ENCODE measurements at places on chromosomes 3 and 15. TPM values are rescaled to one million over a fixed set of nuclear protein-coding genes. Genes with fewer than 3 reads are reported as not detected.

DNA sequence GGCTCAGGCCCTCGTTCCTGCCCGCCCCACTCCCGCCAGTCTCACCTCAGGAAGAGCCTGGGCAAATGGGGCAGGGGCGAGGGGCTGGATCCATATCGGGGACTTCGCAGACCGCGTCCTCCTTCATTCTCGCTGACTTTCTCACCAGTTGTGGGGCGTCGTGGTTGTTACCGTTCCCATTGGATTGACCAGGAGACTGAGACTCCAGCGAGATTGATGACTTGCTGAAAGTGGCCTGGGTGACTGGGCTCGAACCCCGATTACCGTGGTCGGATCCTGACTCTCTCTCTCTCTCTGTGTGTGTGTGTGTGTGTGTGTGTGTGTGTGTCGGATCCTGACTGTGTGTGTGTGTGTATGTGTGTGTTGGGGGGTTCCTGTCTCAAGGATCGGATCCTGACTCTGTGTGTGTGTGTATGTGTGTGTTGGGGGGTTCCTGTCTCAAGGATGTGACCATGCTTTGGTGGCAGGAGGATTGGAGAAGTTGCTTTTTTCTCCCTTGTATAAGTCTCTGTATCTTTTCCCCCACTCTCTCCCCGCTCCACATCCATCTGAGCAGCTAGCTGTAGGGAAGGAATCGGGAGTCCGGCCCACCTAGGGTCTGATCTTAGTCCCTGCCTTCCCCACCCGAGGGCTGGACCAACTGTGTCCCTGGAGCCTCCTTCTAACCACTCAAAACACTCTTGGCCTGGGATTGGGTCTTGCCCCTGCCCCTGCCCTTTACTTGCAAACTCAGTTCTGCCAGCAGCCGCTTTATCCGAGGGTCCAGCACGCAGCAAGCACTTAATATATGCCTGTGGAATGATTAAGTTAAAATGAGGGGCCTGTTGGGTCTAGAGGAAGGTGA, 603 bp downstream of the PLEKHO2 start:
- DNase-seq: peak; percentile 68

GRCh38 chr3:42254566-42254965, 11.4 kb downstream of the CCK start:
- DNase-seq: no peak

- peak; percentile 44 for DNase-seq
Observed at GRCh38 chr3:139434764-139435307, 41.5 kb downstream of the RBP2 start.

- DNase-seq: no peak
Observed at GRCh38 chr15:88769161-88769971, 33.9 kb upstream of the ACAN start.

GRCh38 chr3:141798448-141798845, 35.2 kb downstream of the GRK7 start:
- DNase-seq: peak; percentile 63

- no peak for DNase-seq
Observed at GRCh38 chr3:63353383-63353782, 75.3 kb downstream of the SYNPR start.

- no peak for DNase-seq
Observed at GRCh38 chr3:146172586-146172985, 11.6 kb upstream of the PLOD2 start.

GRCh38 chr15:76839173-76839572, 66.0 kb downstream of the SCAPER start:
- DNase-seq: no peak

DNA sequence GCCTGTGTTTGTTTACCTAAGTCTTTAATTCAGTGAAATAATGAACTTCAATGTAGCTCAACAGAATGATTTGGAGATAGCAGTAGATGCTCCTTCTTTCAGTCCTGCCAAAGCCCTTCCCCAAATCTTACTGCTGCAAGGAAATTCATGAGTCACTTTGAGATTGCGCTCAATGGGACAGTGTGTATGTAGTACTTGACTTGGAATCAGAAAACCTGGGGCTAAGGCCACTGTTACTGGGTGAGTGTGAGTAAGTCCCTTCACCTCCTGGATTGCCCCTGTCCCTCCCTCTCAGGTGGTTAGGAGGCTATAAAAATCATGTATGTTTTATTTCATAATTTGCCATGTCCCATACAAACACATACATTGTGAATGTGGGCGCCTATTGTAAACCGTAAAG, 29.9 kb downstream of the ATP13A5 start:
- no peak for DNase-seq

DNA sequence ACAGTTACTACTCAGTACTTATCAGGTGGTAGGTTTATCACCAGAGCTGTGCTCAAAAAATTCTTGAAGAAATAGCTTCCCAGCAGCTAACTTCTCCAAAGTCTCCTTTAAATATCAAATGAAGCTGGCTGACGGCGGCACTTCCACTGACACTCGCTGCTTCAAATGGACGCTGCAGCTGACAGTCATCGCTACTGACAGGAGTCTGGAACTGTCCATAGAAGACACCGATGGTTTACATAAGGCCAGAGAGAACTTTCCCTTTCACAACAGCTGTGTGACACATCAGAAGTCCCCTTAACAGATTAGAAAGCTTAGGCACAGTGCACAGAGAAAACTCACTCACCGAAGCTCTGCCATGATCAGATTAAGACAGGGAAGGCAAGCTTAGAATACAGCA, 270.2 kb downstream of the SHOX2 start:
- no peak for DNase-seq

- DNase-seq: no peak
Observed at GRCh38 chr3:18307529-18307928, 117.6 kb downstream of the SATB1 start.

- no peak for DNase-seq
Observed at GRCh38 chr15:27258287-27258686, 287.3 kb downstream of the GABRG3 start.

EOGT gene
- total RNA-seq: 28.7 TPM

P4HTM gene
- total RNA-seq: 25.1 TPM

GCSAM gene
- not detected for total RNA-seq

CHDH gene
- 9.3 TPM for total RNA-seq

DNA sequence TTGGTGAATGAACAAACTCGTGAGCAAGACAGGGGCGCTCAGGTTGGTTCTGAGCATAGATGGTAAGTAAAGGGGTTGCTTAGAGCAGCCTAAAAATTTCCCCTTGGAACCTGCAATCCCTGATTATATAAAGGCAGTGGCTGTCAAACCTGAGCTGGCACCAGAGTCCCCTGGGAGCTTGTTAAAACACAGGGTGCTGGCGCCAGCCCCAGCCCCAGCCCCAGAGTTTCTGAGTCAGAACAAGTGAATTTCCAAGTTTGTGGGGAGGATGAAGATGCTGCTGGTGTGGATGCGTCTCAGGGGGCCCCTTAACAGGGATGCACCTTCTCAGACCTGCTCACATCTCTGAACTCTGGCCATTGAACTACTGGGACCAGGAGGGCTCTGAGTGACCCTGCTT, 48.2 kb downstream of the FEM1B start:
- no peak for DNase-seq

GRCh38 chr15:56736881-56737707, 3.8 kb upstream of the ZNF280D start:
- no peak for DNase-seq

DNA sequence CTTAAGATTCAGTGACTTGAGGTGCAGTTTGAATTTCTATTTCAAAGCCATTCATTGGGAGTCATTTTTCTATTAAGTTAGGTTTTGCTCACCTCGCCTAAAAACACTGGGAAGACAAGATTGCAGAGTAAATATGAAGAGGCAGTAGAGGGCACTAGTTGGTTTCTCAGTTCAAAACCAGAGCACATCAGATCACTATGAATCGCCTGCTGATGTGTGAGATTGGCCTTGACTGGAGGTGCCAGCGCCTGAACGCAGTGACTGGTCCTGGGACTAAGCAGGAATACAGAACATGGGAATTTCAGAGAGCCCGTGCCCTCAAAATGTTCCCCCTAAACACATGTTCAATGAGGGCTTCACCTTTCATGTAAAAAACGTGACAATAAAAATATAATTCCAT, 229.0 kb downstream of the ITPR1 start:
- peak; percentile 63 for DNase-seq

TRIM59 gene
- total RNA-seq: 0.19 TPM

GRCh38 chr3:105222568-105223093, 144.1 kb upstream of the ALCAM start:
- no peak for DNase-seq

DNA sequence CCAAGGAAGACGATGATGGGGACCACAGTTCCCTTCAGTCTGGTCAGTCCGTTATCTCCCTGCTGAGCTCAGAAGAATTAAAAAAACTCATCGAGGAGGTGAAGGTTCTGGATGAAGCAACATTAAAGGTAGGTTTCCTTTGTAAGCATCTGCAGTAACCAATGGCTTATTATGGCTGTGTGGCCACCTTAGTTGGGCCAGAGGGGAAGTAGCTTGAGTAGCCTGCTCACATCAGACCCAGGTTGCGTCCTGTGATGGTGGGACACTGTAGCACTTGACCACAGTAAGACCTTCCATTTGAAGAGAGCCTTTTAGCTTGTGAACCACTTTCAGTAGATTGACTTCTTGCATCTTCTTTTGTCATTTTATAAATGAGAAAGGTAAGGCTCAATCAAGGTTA, 22.6 kb downstream of the STARD5 start:
- DNase-seq: no peak

SIDT1 gene
- total RNA-seq: 0.78 TPM

GRCh38 chr3:66082679-66083078, 44.0 kb upstream of the MAGI1 start:
- no peak for DNase-seq

- peak; percentile 64 for DNase-seq
Observed at GRCh38 chr3:141231952-141232823, 563 bp downstream of the PXYLP1 start.

- no peak for DNase-seq
Observed at GRCh38 chr15:68809517-68809916, 11.2 kb downstream of the ANP32A start.

HAUS2 gene
- 9.1 TPM for total RNA-seq

Data from Right ventricle myocardium superior (tissue), 1 donor.